ENCODE measurements at places on chromosomes 11 and 22.

DNA sequence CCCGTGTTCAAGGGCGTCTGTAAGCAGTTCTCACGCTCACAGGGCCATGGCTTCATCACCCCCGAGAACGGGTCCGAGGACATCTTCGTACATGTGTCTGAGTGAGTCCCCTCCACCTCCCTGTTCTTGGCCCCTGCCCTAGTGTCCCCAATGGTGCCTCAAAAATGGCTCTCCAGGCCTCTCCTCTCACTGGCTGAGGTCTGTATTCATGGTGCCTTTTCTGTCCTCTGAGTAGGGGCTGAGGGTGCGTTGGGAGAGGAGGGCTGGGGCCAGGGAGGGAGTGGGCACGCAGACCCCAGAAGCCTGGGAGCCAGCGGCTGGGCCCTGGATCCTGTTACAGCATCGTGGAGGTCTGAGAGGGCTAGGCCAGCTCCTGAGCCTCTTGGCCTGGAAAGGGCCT lies 12.9 kb downstream of the CSDC2 start:
- no peak for DNase-seq

DNA sequence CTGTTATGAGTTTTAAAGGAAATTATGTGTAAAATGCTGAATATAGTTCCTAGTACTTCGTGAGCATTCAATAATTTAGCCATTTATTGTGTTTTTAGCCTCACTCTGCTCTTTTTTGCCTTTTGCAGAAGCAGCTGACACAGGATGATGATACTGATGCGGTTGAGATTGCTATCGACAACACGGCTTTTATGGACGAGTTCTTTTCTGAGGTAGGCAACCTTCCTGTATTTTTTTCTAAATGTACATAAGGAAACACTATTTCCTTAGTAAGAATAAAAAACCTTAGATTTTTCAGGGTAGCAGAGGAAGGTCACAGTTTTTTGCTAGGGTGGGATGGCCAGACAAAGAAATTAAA lies 17.9 kb downstream of the STX3 start:
- no peak for DNase-seq

DNA sequence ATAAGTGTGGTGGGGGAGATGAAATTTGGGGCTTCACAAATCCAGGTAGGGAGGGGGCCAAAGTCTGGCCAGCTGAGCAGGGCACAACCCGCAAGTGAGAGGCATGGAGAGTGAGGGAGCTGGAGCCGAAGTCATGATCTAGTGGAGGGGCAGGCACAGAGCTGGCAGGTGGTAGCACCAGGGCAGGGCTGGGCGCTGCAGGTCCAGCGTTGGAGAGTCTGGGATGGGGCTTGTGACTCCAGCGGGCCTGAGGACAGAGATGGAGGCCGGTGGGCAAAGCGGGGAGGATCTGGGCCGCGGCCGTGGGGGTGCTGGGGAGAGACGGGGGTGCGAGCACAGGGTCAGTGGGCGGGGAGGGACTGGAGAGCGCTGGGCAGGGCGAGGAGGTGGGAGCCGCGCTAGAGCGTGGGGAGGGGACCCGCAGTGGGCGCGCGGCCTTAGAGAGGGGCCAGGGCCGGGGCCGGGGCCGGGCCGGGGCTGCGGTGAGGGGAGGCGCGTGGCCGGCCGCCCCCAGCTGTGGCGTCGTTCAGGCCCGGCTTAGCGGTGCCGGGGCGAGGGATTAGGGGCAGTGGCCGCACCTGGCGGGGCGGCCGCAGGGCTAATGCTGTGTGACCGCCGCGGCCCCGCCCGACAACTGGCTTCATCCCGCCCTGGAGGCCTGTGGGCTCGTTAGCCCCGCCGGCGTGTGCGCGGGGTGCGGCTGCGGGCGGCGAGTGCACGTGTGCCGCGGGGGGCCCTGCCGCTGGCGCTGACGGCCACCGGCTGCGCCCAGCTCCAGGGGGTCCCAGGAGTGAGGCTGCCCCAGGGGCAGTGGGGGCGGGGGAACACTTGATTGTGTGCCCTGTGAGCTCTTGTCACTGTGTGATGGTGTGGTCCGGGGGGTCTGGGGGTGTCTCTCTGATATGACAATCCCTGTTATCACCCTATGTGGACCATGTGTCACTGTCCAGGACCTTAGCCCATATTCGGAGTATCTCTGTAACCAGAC lies 23.6 kb upstream of the MYOD1 start:
- DNase-seq = no peak

GRCh38 chr11:827897-828192 lies at the start of gene CRACR2B:
CRACR2B (plus strand) TSS chr11:827919; CDS start chr11:828608, 689 bp downstream.
- DNase-seq = no peak

DNA sequence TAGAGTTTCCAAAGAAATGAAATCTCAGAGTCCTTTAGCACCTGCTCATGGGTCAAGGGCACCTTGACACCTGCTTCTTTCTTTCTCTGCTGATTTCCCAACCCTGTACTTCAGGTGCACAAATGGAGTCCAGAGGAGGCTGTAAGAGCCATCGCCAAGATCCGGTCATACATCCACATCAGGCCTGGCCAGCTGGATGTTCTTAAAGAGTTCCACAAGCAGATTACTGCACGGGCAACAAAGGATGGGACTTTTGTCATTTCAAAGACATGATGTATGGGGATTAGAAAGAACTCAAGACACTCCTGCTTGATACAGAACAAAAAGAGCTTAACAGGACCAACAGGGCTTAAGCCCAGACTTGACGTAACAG lies 5.9 kb downstream of the PTPMT1 start:
- DNase-seq = no peak

GRCh38 chr11:96178049-96178886 lies 164.7 kb downstream of the MAML2 start:
- no peak for DNase-seq

GRCh38 chr11:79304599-79305212 lies 136.1 kb downstream of the TENM4 start:
- no peak for DNase-seq

GRCh38 chr11:33443684-33444083 lies 186.5 kb downstream of the HIPK3 start:
- DNase-seq = no peak

DNA sequence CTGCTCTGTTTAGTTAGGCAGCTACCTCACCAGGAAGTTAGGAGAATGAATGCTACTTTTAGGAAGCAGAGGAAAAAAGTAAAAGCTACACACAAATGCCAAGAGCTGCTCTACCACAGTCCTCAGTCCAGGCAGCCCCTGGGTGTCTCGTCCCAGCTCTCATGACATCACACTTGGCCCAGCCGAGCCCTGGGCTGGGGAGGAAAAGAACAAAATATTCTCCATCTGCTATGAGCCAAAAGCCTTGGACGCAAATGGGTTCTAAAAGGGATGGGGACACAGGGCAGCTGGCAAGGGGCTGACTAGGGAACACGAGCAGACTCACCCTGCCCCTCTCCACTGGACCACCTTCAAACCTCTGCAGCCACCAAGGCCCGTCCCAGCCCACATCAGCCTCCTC lies 26.1 kb downstream of the TMEM184B start:
- no peak for DNase-seq

- DNase-seq = no peak
Observed at GRCh38 chr11:119590651-119591351, 138.2 kb downstream of the NECTIN1 start.

GRCh38 chr11:60064111-60064510 lies 7.6 kb downstream of the MS4A3 start:
- DNase-seq = no peak

DNA sequence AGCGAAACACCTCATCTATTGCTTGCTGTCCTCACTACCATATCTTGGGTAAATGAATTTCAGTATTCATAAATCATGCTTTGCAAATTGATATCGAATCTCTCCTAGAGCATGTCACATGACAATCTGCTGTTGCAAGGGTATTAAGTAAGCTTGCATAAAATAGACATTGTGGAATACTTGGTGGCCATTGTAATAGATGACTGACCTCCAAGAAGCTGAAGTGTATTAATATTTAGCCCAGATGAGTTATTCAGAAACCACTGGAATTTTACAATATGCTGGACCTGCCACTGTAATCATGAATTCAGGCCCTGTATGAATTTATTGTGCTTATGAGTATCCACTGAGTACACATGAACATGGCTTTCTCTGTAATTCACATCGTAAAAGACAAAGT lies 289.7 kb upstream of the ARHGAP42 start:
- DNase-seq = no peak

DNA sequence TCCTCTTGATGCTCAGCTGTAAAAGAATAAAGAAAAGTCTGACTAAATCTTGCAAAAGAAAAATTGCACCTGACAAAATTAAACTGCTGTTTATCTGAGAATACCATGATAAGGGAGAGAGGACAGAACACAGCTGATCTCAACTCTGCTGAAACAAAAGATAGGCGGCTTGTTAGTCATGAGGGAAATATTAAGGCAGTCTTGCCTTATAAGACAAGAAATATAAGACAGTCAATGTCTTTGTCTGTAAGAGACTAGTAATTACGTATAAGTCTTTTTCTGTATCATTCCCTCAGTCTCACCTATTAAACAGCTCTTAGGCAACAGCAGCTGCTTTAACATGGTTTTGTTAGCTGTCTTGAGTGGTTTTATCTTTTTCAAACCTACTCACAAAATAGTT lies 296.6 kb downstream of the LUZP2 start:
- DNase-seq = no peak

- DNase-seq = peak; percentile 9
Observed at GRCh38 chr11:100687054-100687629, at the start of gene ARHGAP42. ARHGAP42 (plus strand) TSS chr11:100687288; CDS start chr11:100687679, 391 bp downstream.

- DNase-seq = no peak
Observed at GRCh38 chr11:128800871-128801417, 66.2 kb downstream of the KCNJ1 start.

DNA sequence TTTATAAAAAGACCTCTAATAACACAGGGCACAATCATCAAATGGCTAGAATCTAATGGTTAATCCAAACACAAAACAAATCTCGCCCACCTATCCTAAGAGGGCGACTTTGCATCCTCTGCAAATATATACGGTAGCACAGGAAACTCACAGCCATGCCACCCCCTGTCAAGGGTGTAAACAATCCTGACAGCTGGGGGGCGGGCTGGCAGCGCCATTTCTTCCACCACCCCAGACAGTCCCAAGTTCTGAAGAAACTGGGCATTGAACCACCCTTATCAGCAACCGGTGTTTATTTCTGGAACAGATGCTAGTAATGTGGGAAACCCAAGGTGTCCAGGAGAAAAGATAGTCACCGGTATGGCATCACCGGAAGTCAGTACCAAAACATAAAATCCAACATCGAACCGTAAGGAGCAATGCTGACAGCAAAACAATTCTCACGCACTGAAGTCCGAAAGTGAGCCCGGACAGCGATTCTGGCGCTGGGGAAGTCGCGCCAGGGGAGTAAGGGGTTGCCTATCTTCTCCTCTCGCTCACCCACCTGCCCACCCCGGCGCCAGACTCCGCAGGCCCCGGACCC lies 825 bp downstream of the FBXO3 start:
- DNase-seq = peak; percentile 44

DNA sequence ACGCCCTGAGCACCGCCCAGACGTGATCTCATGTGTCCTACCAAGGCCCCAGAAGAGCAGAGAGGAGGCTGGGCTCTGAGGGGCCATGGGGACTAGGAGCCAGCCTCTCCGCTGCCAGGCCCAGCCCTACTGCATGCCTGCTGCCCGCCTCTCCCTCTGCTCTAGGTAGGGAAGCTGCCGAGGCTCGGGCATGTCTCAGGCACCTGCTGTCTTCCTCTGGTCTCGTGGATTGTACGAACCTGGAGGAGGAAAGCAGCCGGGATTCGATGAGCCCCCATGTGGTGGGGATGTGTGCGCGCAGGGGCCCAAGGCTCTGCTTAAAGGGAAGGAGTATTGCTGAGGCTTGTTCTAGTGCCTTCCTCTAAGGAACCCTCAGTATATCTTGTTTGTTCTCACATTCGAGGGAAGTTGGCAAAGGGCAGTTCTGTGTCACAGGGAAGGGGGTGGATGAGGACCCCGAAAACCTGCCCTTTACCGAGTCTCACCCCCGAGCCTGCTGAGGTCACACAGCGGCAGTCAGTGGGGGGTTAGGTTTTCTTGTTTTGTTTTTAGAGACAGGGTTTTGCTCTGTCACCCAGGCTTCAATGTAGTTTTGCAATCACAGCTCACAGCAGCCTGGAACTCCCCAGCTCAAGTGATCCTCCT lies 21.2 kb downstream of the DAGLA start:
- DNase-seq = peak; percentile 28

- DNase-seq = no peak
Observed at GRCh38 chr11:107017433-107018218, 650 bp downstream of the GUCY1A2 start.

DNA sequence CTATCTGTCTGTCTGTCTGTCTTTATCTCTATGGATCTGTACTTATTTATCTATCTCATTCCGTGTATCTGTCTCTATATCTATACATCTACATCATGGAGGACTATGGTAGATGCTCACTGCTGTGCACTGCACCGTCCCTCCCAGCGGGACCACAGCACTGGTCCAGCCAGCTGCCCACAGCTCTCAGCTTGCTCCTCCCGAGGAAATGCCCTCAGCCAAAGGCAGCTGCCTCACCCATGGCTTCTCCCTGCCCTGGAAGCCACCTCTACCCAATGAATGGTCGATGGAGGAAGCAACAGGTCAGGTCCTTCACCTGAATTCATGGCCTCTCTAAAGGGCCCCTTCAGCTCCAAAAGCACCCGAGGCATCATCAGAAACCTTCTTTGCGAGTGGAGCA lies 14.7 kb upstream of the CD81 start:
- DNase-seq = no peak

- DNase-seq = no peak
Observed at GRCh38 chr11:102664001-102664752, 39.0 kb upstream of the MMP20 start.

DNA sequence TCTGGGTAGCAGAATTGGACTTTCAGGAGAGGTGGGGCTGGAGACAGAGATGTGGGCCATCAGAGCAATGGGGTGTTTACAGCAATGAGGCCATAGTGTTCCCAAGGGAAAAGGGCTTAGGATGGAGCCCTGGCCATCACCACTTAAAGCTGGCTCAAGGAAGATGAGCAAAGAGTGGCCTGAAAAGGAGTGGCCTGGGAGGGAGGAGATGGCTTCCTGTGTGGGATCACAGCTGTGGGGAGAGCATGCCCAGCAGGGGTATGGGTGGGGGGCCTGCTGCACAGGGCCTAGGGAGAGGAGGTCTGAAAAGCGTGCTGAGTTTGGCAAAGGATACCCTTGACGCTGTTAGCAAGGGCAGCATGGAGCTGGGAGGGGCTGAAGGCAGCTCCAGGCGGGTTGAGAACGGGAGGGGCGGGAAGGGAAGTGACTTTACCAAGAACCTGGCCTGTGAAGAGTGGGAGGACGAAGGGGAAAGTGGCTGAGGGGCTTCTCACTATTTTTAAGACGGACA lies 13.9 kb downstream of the LRRC32 start:
- DNase-seq = no peak
